ENCODE measurements at places on chromosomes 6 and 20.

DNA sequence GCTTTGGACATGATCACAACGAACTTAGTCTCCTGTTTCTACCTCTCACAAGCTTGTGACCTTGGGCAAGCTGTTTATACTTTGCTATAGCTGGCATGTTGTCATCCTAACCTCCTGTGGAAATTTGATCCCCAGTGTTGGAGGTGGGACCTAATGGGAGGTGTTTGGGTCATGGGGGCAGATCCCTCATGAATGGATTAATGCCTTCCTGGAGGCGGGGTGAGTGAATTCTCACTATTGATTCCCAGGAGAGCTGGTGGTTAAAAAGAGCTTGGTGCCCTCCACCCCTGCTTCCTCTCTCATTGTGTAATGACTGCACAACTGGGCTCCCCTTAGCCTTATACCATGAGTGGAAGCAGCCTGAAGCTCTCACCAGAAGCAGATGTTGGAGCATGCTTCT, 228.9 kb downstream of the HIVEP2 start:
- no peak for DNase-seq

GRCh38 chr6:13454286-13455221, 32.8 kb downstream of the GFOD1 start:
- DNase-seq = no peak

DNA sequence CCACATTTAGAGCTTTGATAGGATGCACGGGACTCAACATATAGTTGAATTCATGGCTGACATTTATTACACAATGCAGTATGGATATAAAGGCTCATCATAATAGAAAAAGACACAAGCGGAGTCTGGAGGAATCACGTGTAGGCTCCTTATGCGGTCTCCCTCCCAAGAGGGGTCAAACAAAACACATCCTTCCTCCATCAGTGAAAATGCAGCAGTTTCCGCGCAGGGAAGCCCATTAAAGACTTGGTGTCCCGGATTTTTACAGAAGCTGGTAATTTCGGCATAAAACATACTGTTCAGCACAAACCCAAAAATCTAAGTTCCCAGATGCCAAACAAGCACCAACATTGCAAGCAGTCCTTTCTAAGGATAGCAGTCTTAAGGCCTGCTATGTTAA, 1.1 kb downstream of the USP45 start:
- DNase-seq = no peak

GRCh38 chr20:30500829-30501440, 756.5 kb upstream of the DEFB115 start:
- no peak for DNase-seq

DNA sequence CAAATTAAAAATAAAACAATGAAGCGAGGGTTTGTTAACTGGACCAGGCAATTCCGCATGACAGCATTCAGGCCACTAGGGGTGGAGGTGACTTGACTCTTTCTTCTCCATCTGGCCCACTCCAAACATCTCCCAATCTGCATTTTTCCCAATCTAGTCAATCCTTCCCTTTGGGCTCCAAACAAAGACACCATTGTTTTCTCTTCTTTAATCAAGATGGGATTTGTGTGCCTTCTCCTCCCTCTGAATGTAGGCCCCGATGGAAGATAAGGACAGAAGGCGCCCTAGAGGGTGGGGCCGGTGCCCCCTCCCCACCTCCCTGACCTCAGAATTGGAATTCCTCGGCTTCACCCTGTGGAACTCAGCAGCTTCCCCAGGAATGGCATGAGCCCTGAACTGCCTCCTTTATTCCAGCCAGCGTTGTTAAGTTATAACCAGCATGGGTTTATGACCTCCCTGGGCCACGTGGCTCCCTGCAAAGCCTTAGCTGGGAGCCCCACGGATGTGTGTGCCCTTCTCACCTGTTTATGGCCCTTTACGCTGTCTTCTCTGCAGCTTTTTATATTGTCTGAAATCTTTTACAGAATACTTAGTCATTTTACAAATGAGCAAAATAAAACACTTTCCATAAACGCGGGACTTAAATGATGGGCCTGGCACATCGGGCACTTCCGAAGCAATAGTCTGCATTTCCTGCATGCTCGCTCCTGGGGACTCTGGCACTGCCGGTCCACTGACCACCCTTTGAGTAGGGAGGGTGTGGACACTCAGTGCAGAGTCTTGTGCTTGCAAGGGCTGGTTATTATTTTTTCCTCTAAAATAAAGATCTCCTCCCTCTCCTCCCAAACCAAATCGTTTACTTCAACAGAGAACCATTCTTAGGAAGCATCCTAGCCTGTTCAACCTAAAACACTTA, 24.5 kb downstream of the OVOL2 start:
- no peak for DNase-seq

DNA sequence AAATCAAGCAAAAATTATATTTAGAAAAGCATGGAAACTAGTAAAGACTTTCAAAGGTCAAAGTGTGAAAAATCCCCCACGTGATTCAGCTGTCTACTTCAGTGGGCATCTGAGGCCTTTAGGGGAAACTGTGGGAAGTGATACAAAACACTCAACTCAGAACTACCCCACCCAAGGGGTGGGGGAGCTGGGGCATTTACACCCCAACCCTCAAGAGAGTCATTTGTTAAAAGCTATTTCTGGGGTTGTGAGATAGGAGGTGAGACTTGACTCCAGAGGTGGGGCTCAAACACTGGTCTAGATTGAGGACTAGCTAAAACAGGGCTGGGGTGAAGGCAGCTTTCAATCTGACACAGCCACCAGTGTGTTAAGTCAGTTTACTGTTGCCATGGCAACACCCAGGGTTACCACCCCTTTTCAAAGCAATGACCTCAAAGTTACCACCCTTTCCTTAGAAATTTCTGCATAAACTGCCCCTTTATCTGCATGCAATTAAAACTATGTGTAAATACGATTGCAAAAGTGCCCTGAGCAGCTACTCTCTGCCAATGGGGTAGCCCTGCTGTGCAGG, 9.9 kb upstream of the GTSF1L start:
- no peak for DNase-seq

DNA sequence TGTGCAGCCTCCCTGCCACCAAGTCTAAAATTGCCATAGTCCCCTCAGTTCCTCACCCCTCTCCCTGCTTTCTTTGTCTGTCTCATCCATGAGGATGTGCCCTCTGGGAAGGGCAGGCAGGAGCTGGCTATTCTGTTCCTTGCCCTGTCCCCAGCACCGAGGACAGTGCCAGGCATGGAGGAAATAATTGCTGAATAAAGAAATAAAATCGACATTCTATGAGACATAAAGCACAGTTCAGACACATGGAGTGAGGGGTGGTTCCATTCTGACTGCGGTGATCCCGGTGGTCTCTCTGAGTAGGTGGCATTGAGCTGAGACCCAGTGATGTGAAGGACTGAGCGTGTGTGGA, 23.5 kb upstream of the NOL4L start:
- no peak for DNase-seq

DNA sequence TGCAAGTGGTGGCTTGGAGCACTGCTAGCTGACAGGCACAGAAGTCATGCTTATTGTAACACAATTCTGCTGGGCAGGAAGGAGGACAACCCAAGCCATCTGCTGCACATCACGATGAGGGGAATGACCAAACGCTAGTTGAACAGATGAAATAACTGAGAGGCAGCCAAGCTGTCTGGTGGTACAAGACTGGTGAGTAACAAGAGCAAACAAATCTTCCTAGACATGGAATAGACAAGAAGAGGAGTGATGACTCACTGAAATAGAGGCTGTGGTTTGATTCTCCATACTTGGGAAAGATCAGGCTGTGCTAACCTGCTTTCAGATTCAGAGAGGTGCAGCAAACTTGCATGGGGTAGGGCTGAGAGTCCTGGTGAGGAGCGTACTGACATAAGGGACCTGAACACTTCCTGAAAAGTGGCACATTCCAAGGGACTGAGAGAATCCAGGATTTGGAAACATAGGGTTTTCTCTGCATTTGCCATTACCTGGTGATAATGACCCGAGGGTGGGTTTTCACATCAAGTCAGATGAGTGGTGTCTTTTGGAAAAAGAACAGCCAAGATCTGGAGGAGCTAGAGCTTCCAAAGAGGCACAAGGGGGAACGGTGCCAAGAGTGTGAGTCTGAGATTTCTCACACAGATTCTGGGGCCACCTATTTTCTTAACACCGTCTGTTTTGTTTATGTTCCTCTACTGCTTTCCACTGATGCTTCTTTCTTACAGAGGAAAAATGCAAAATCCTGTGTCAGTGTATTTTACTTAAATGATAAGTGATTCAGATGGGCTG, 60.0 kb downstream of the PRL start:
- DNase-seq = no peak

- DNase-seq = no peak
Observed at GRCh38 chr20:611843-612185, 1.7 kb upstream of the TCF15 start.

DNA sequence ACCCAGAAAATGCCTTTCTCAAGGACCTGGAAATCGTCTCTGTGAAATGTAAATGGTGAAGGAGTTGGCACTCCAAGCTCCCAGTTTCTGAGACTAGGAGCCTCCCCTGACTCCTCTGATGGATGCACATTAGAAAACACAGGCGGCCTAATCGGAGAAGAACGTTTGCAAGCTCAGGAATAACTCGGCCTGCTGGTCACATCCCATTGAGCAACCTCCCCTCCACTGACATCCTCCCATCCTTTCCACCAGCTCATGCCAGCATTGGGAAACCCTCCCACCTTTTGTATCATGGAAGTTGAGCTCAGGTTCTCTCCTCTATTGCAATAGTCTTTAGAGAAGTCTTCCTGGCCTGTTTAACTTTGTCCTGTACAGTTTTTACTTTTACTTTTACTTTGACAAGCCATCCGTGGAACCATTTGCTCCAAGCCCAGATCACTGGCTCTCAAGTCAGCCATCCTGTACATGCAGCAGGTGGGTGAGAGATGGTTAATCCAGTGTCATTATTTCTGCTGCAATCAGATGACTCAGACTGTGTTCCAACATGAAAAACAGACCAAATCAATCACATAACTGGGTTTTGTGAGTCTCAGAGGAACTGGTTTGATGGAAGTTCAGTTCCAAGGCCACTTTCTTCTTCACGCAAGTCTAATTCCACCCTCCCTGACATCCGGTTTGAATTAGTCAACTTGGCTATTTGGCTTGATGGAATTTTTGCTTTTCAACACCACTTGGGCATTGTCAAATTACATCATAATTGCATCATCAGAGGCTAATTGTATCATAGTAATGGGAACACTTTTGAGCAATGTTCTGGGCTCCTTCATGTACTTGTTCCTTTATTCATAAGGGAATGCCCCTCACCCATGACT, 619.4 kb upstream of the CDH4 start:
- DNase-seq = no peak

DNA sequence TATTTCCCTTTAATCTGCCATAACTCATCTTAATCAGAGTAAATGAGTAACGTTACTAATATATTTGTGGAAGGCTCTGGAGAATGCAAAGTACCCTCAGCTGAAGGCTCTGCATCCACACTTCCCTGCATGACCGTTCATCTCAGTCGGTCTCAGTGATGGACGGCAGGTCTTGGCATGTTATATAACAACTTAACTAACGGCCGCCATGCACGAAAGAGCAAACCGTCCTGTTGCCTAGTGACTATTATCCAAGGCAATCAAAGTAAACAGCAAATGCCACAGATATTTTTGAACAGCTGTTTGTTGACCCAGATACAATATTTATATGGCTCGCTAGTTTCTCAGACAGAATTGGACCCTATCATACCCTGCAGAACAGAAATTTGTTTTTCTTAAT, 194.9 kb upstream of the SMLR1 start:
- no peak for DNase-seq

- DNase-seq = no peak
Observed at GRCh38 chr6:169064194-169064593, 189.5 kb downstream of the THBS2 start.

- DNase-seq = no peak
Observed at GRCh38 chr6:137102851-137103492, 58.2 kb upstream of the IL20RA start.

Data from CMK (cell line).